CD4-positive, alpha-beta T cell treated with Interleukin-2 at 100 ng/mL for 4 hours (primary cell): ENCODE measurements at places on chromosomes 5 and 9.

DNA sequence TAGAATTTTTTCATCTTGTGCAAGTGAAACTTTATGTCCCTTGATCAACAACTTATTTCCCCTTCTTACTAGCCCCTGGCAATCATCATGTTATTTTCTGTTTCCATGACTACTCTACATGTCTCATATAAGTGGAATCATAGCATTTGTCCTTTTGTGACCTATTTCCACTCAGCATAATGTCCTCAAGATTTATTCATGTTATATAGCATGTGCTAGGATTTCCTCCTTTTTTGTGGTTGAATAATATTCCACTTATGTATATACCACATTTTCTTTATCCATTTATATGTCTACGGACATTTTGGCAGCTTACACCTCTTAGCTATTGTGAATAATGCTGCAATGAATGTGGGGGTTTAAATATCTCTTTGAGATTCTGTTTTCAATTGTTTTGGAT is 21.0 kb downstream of the FSD1L start:
- DNase-seq = no peak

DNA sequence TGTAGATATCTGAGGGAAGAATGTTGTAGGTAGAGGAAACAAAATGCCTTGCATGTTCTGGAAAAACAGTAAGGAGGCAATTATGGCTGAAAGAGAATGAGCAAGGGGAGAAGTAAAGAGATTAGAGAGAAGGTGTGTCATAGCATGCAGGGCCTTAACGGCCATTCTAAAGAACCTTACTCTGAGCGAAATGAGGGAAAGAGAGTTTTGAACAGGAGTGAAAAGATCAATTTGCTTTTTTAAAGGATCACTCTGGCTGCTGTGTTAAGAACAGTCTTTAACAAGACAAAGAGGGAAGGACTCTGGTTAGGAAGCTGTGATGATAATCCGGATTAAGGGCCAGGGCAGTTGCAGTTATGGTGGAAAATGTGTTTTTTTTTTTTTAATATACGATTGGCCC is 22.6 kb downstream of the PTBP3 start:
- DNase-seq = no peak

DNA sequence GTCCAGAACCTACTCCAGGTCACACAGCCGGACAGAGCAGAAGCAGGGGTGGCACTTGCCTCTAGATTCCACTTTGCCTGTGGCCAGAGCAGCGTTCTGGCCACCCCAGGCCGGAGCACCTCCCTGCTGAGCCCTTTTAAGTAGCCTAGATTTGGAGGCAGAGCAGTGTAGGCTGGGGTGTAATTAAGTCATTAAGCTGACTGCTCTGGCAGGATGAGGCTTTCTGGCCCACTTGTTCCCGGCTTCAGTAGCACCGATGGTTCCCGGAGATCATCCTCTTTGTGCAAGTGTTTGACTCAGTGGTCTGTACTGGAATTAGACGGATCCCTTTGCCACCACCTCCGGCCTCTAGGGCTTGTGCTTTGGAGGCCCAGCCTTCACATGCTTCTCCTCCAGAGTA is 281.9 kb upstream of the ANKRD55 start:
- no peak for DNase-seq

DNA sequence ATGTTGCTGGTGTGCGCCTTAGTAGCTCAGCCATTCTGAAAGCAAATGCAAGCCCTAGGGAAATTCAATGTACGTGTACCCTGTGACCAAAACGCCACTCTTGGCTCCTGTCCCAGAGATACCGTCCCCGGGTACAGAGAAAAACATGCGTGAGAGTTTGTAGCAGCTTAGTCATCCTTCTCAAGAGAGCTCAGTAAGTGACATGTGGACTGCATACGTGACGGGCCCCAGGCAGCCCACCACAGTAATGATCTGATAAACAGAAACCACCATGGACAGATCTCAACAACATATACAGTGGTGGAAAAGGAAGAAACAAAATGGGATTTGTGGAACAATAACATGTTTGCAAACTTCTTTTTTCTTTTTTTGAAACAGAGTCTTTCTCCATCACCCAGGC is 45.1 kb downstream of the S1PR3 start:
- DNase-seq = no peak

- no peak for DNase-seq
Observed at GRCh38 chr9:17236147-17236546, 101.3 kb downstream of the CNTLN start.
